ENCODE measurements at places on chromosomes 11 and 22.

GRCh38 chr22:47040486-47041270, 278.2 kb downstream of the TBC1D22A start:
- no peak for DNase-seq

DNA sequence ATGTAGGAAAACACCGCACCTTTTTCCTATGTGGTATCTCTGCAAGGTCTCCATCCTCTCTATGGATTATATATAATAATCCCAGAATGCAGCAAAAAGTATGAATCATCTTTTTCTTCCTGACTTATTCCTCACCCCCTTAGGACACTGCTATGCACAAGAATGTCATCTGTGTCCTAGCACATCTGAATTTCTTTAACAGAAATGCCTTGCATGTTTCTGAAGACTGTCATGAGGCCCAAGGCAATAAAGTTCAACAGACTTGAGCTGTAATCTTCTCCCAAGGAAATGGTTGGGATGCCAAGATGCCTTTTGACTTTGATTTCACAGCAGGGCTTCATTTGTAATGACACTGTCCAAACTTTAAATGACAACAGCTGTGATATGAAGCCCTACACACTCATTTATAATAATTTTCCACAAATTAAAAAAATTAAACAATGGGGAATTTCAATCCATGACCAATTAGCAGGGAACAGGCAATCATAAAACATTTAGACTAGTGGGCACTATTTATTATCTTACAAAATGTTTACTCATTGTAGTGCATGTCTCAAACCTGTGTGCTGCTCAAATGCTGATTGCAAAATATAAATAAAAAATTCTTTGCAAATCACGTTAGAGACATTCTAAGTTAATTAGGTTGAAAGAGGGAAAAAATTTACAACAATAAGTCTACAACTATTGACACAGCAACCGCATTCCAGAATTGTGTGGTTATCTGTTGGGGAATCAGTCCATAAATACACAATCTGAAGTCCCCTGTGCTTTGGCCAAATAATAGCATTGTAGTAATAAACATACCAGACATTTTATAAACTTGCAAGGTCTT, 242.3 kb downstream of the SWAP70 start:
- DNase-seq: no peak

- no peak for DNase-seq
These were observed 82.6 kb downstream of the PARVA start for GRCh38 chr11:12459865-12460444.

- no peak for DNase-seq
These were observed 99.1 kb downstream of the GAB2 start for GRCh38 chr11:78318321-78319114.

GRCh38 chr11:67308031-67308866, 4.9 kb downstream of the SSH3 start:
- no peak for DNase-seq

- DNase-seq: no peak
These were observed 106.2 kb downstream of the LRRC32 start for GRCh38 chr11:76564364-76564763.

DNA sequence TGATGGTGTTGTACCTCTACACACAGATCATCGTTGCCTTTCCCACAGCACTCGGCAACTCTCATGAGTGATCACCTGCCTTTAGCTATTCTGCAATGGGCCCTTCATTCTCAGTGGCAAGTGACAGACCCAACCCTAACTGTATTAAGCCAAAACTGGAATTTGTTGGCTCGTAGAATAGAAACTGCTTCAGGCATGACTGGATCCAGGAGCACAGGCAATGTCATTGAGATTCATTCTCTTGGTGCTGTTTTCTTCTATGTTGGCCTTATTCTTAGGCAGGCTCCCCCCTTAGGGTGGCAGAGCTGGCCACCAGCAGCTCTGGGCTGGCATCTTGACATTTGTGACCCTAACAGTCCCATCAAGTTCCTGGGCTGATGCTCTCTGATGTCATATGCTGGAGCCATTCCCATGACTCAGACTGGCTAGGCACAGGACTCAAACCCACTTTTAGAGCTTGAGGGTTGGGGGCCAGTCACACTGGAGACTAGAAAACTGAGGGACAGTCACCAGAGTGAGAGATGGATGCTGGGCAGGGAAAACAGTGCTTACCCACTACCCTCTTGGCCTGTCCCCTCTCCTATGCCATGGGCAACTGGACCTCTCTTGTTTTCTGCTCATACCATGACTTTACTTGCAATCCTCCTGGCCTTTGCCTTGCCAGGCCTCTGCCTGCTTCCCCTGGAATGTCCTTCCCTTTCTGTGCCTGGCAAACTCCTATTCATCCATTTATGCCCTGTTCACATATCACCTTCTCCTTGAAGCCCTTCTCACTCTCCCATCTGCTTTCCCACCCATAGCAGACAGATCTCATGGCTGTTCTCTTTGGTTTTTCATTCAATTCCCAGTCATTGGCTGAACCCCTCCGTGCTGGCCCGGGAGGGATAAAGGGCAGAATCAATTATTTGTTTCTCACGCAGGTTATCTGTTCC, 7.1 kb upstream of the CDC42EP2 start:
- DNase-seq: no peak
